CD14-positive monocyte (primary cell): ENCODE measurements at places on chromosomes 16 and 17. TPM values are rescaled to one million over a fixed set of nuclear protein-coding genes. Genes with fewer than 3 reads are reported as not detected.

DNA sequence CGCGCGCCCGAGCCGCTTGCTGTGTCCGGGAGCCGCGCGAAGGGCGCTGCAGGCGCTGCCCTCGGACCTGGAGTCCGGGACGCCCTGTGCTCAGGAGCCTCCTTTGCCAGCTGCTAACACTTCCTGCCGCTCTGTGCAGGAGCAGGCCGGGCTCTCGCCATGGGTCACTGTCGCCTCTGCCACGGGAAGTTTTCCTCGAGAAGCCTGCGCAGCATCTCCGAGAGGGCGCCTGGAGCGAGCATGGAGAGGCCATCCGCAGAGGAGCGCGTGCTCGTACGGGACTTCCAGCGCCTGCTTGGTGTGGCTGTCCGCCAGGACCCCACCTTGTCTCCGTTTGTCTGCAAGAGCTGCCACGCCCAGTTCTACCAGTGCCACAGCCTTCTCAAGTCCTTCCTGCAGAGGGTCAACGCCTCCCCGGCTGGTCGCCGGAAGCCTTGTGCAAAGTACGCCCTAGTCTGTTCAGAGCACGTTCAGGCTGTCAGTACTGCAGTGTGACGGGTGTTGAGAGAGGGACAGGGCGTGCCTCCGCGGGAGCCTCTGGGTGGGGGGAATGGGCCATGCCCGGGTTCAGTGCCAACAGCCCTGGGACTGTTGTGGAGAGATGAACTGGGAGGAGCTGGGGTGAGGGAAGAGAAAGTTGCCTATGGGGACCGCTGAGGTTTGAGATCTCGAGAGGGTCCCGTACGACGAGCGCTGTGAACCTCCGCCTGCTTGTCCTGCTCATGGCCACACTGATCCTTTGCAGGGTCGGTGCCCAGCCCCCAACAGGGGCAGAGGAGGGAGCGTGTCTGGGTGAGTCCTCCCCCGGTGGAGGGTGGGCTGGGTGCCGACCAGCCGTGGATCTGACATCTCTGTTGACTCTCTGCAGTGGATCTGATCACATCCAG, 1.3 kb downstream of the ZNF276 start:
- peaks cover 46% of the 10 kb centered on the region for H3K36me3 ChIP-seq
- peak; percentile 58 for DNase-seq
- peak overlapping the region; percentile 51 for H3K4me3 ChIP-seq
- H3K27ac ChIP-seq, result peak overlapping the region; percentile 56
- peaks cover 53% of the 10 kb centered on the region for H3K4me1 ChIP-seq

- peak overlapping the region; percentile 67 for H3K27ac ChIP-seq
- H3K36me3 ChIP-seq, result no peaks in the 10 kb centered on the region
- DNase-seq, result no peak
These were observed 8.0 kb upstream of the MYL4 start for GRCh38 chr17:47201166-47201565.

- H3K36me3 ChIP-seq, result no peaks in the 10 kb centered on the region
- no peak overlapping the region for H3K27ac ChIP-seq
- peaks cover 18% of the 10 kb centered on the region for H3K27me3 ChIP-seq
These were observed 24.2 kb downstream of the KRT25 start for GRCh38 chr17:40730970-40731369.

DNA sequence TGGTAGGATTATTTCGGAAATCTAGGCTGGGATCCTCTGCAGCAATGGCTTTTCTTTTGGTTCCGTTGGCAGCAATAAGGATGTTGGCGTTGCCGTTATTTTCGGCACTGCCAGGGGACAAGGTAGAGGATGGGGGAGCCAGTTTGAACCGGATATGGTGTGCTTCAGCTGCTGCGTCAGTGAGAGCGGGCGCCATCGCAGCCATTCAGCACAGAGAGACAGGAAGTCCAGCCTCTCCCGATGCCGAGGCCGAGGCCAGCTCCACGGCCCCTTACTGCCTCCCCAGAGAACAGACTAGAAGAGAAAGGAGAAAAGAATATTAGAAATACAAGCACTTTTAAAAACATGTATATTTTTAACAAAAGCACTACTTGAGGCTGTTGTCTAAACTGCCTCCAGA, 21.3 kb downstream of the KANSL1 start:
- peak overlapping the region; percentile 18 for H3K27ac ChIP-seq
- no peak for DNase-seq

GRCh38 chr16:49471038-49471727, 97.6 kb downstream of the C16orf78 start:
- H3K36me3 ChIP-seq, result no peaks in the 10 kb centered on the region
- H3K4me3 ChIP-seq, result no peak overlapping the region
- H3K27me3 ChIP-seq, result peaks cover 1% of the 10 kb centered on the region
- no peak for DNase-seq
- no peak overlapping the region for H3K27ac ChIP-seq

- no peak for DNase-seq
- H3K36me3 ChIP-seq, result no peaks in the 10 kb centered on the region
- H3K27me3 ChIP-seq, result no peaks in the 10 kb centered on the region
- no peak overlapping the region for H3K27ac ChIP-seq
- H3K4me1 ChIP-seq, result peaks cover 31% of the 10 kb centered on the region
These were observed 64.5 kb upstream of the MED9 start for GRCh38 chr17:17412326-17412725.

DNA sequence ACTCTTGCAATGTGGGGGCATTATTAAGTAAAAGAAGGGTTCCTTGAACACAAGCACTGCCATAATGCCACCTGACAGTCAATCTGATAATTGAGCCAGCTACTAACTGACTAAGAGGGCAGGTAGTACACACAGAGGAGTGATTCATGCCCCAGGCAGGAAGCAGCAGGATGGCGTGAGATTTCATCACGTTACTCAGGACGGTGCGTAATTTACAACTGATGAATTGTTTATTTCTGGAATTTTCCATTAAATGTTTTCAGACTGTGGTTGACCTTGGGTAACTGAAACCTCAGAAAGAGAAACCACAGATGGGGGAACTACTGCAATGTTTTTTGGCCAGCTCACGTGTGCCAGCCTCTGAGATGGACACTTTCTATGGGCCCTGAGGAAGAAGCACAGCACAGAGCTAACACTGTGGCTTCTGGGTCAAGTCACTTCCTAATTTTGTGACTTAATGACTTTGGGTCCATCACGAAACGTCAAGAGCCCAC, 46.7 kb downstream of the C17orf67 start:
- no peaks in the 10 kb centered on the region for H3K36me3 ChIP-seq
- H3K27ac ChIP-seq, result peak overlapping the region; percentile 8
- DNase-seq, result peak; percentile 98
- peaks cover 19% of the 10 kb centered on the region for H3K4me1 ChIP-seq
- no peaks in the 10 kb centered on the region for H3K27me3 ChIP-seq

- DNase-seq, result peak; percentile 74
- H3K27me3 ChIP-seq, result no peaks in the 10 kb centered on the region
- H3K27ac ChIP-seq, result peak overlapping the region; percentile 64
- no peak overlapping the region for H3K4me3 ChIP-seq
- peaks cover 39% of the 10 kb centered on the region for H3K4me1 ChIP-seq
- H3K36me3 ChIP-seq, result no peaks in the 10 kb centered on the region
These were observed 19.3 kb upstream of the NSMCE1 start for GRCh38 chr16:27287887-27288286.

- no peaks in the 10 kb centered on the region for H3K4me1 ChIP-seq
- H3K36me3 ChIP-seq, result no peaks in the 10 kb centered on the region
- H3K27me3 ChIP-seq, result no peaks in the 10 kb centered on the region
- DNase-seq, result no peak
- no peak overlapping the region for H3K27ac ChIP-seq
- no peak overlapping the region for H3K4me3 ChIP-seq
These were observed 301.7 kb upstream of the IRX5 start for GRCh38 chr16:54628796-54629625.

DNA sequence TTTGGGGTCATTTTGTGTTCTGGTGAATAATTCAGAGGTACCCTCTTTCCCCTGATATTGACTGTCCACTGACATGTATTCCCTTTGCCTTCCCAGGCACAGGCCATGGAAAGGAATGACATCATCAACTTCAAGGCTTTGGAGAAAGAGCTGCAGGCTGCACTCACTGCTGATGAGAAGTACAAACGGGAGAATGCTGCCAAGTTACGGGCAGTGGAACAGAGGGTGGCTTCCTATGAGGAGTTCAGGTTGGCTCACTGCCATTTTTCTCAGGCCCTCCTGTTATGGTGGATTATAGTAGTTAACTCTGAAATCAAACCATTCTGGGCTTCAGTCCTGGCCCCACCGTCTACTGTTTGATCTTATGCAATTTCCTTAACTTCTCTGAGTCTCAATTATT, 1.6 kb upstream of the EFTUD2 start:
- H3K27me3 ChIP-seq, result no peaks in the 10 kb centered on the region
- H3K36me3 ChIP-seq, result peaks cover 2% of the 10 kb centered on the region
- H3K27ac ChIP-seq, result no peak overlapping the region
- no peak overlapping the region for H3K4me3 ChIP-seq

DNA sequence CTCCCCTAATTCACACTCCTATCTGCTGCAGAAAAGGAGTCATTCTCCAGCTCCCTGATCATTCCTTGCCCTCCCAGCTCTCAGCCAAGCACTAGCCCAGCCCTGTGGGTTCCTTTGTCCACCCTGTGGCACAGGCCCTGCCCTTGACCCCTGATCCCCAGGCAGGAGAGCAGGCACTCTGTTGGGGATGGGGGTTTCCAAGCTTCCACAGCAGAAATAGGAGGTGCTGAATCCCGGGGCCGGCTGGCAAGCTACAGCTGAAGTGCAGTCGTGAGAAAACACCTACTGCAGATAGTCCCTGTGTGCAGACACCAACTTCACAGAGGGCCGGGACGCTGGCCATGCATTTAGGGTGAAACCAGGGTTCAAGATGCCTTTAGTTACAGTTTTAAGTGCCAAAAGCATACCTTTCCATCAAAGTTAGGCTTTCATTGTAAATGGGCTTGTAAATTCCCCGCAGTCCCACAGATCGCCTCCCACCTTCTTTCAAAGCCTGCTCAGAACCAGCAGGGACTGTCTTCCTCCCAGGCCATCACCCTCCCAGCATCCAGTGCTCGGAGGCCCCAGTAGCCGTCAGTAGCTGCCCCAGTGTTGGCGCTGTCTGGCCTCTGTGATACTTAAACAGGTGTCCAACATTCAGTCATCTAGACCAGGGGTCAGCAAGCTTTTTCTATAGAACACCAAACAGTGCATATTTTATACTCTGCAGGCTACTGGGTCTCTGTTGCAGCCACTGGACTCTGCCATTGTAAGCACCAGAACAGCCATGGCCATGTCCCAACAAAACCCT, 10.6 kb downstream of the CPSF4L start:
- H3K27me3 ChIP-seq, result no peaks in the 10 kb centered on the region
- no peak overlapping the region for H3K27ac ChIP-seq
- no peak for DNase-seq
- no peak overlapping the region for H3K4me3 ChIP-seq
- no peaks in the 10 kb centered on the region for H3K36me3 ChIP-seq

DNA sequence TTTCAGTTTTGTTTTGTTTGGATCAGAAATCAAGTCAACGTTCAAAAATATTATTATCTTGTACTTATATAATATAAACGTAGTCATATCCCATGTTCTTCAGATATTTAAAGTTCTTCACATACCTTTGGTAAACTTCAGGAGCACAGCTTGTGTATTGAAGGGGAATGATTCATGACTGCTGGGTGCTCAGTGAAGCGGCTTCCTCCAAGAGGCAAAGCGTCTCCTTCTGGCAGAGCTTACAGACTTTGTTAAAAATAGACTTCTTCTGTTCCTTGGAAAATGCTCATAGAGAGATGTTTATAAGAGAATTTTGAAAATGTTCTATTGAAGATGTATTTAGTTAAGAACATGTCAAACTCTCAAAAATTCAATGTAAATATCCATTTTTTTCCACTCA, 155.6 kb upstream of the CNTNAP4 start:
- no peak overlapping the region for H3K4me3 ChIP-seq
- H3K27ac ChIP-seq, result no peak overlapping the region
- H3K36me3 ChIP-seq, result no peaks in the 10 kb centered on the region
- H3K4me1 ChIP-seq, result no peaks in the 10 kb centered on the region

- H3K36me3 ChIP-seq, result no peaks in the 10 kb centered on the region
- DNase-seq, result no peak
- H3K27ac ChIP-seq, result no peak overlapping the region
- no peak overlapping the region for H3K4me3 ChIP-seq
These were observed 90.6 kb upstream of the FBXO47 start for GRCh38 chr17:39057701-39058206.

DNA sequence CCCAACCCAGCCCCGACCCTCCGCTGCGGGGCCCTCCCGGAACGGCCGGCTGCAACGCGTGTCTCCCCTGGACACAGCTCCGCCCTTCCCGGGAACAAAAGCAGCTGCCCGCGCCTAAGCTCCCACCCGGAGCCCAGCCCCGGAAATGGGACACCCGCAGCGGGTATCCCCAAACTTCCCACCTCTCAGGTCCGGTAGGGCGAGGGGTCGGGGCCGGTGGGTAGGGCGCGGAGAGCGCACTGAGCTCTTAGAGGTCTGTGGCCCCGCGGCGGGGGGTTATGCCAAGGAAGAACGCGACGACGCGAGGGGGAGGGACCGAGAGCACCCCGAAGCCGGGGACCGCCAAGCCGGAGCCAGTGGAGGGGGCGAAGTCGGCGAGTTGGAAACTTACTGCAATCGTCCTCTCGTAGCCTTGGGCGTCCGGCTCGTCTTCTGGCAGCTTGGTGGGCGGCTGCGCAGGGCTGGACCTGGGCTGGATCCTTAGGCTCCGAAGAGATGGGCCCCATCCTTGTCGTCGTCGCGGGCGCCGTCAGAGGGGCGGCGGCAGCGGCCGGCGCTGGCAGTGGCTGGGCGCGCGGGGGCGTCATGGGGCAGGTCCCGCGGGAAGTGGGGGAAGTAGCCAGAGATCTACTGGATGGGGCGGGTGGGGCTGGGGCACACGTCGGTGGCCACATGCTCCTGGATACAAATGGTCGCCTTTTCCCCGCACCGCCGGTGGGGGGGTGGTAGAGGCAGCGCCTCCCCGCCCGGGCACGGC, 6.9 kb downstream of the USP6 start:
- no peak overlapping the region for H3K27ac ChIP-seq
- H3K36me3 ChIP-seq, result no peaks in the 10 kb centered on the region
- peaks cover 8% of the 10 kb centered on the region for H3K4me1 ChIP-seq
- DNase-seq, result peak; percentile 15
- peak overlapping the region; percentile 33 for H3K4me3 ChIP-seq

DNA sequence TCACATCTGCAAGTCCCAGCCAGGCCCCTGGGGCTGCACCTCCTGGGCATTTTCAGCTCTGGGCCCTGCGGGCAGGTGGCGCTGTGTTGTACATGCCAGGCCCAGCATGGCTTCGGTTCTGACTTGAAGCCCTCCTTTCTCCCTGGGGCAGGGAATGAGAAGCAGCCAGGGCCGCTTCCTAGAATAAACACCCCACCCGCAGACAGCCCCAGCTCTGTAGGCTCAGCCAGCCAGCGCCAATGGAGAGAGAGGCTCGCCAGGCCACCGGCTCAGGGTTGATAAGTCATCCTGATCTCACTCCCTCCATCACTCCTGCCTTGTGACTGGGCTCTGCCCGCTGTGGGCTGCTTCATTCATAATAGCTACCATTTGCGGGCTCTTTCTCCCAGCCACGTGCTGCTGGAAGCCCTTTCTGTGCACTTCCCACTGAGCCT, 6.0 kb upstream of the GLIS2 start:
- no peak overlapping the region for H3K27ac ChIP-seq
- no peak overlapping the region for H3K4me3 ChIP-seq
- DNase-seq, result peak; percentile 50
- H3K36me3 ChIP-seq, result peaks cover 2% of the 10 kb centered on the region
- peaks cover 28% of the 10 kb centered on the region for H3K27me3 ChIP-seq
- H3K4me1 ChIP-seq, result peaks cover 25% of the 10 kb centered on the region

- H3K36me3 ChIP-seq, result peaks cover 26% of the 10 kb centered on the region
- no peaks in the 10 kb centered on the region for H3K4me1 ChIP-seq
- H3K27me3 ChIP-seq, result no peaks in the 10 kb centered on the region
- H3K27ac ChIP-seq, result no peak overlapping the region
- H3K4me3 ChIP-seq, result no peak overlapping the region
These were observed 5.7 kb upstream of the SLC38A8 start for GRCh38 chr16:84048270-84048669.

ZMYND15 gene
- polyA plus RNA-seq, result 1.2 TPM

ITGAD gene
- polyA plus RNA-seq, result not detected

KRTAP3-1 gene
- polyA plus RNA-seq, result not detected

CD300LB gene
- 68.9 and 92.9 TPM in 2 replicates for polyA plus RNA-seq

SRCAP gene
- 3.0 TPM for polyA plus RNA-seq

KCNH6 gene
- polyA plus RNA-seq, result not detected

CEMP1 gene
- 0.56 TPM for polyA plus RNA-seq

DYNLRB2 gene
- polyA plus RNA-seq, result not detected
